ENCODE measurements at places on chromosomes 12 and 14.
A peak's percentile ranks its signal among the peaks of the same experiment; 100 is the strongest.

GRCh38 chr14:42070031-42070430 lies 463.4 kb downstream of the LRFN5 start:
- no peak for DNase-seq

DNA sequence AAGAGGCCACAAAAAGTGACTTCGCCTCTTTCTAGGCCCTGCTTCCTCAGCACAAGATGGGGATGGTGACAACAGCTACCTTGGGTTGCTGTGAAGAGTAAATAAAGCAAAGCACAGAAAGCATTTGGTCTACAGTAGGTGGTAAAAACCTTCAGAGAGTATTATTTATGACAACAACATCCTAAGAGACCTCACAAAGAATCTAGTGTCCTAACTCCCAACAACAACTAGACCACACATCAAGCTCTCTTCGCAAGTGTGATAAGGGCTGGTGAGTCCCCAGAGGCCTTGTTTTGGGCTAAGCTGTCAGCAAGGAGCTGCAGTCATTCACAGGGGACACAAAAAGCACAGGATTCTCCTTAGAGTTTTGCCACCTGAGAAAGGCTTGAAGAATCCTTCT lies 84.9 kb downstream of the EFCAB11 start:
- no peak for DNase-seq

DNA sequence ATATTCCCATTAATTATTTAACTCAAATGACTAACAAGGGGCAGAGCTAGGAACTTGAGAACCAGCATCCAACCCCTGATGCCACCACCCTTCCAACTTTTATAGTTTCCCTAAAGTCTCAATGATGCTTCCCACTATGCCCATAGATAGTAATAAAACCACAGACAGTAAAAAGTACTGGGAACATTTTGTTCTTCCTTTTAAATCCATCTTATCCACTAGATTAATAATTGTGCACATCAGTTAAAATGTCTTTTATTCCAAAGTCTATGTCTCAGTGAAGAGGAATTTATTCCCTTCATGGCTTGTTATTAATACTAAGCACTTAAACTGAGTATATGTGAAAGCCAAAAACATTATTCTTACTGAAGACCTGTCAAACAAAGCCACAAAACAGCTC lies 45.8 kb downstream of the SINHCAF start:
- no peak for DNase-seq

GRCh38 chr12:57764662-57765002 lies 2.2 kb downstream of the CYP27B1 start:
- no peak for DNase-seq

- no peak for DNase-seq
Measured at GRCh38 chr14:78022059-78022458, 148.1 kb upstream of the NRXN3 start.

- DNase-seq, result no peak
Measured at GRCh38 chr14:76918782-76919394, 92.7 kb downstream of the LRRC74A start.

DNA sequence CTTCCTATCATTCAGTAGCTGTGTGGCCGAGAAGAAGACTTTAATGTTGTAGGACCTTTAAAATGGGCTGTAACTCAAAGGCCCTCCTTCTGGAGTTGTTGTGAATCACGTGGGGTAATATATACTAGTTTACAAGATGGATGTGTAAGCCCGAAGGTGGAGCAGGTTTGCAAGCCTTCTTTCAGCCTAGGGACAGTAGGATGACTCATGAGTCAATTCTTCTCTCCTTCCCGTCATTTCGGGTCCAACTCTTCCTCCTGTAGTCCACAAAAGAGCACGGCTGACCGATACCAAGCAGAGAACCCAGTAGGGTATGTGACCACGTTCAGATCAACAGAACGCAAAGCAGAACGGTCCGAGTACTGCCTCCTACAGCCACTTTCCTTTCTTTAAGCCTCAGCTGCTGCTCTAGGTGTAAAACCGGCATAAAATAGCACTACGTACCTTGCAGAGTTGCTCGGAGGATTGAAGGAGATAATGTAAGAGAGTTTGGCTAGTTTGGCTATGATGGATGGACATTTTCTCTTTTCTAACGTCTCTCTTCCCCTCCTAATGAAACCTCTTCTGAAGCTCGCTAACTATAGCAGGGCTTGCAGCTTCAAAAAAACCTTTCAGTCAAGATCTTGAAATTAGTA lies 1.3 kb upstream of the RASSF3 start:
- DNase-seq, result peak; percentile 41

DNA sequence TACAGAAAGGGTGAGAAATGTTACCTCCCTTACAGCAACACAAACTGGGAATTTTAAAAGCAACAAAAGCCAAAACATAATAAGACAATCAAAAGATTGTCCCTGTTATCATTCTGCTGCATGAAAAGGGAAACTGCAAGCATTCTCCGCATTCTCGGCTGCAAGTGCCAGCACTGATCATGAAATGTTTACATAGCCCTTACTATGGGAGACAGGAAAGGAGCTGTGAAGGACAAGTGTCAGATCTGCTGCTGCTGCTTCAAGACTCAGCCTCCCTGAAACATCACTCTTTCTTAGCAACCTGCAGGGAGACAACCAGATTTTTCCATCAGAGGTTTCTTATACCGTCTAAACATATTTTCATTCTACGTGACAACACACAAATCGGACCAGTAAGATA lies 20.1 kb downstream of the DENND5B start:
- no peak for DNase-seq
